ENCODE measurements at places on chromosomes 5 and 9. TPM values are rescaled to one million over a fixed set of nuclear protein-coding genes. Genes with fewer than 3 reads are reported as not detected.

Gene TXNDC8
- total RNA-seq, result not detected

Gene IL13
- not detected for total RNA-seq

Gene ECM2
- total RNA-seq, result 11.7 TPM

Gene IL9
- total RNA-seq, result not detected

Gene MELK
- total RNA-seq, result 0.13 TPM

Gene WWC1
- total RNA-seq, result 3.5 TPM

Gene TOR4A
- total RNA-seq, result 6.9 TPM
